ENCODE measurements at places on chromosomes 6 and 20.

GRCh38 chr20:33411711-33412483 is 10.6 kb upstream of the CDK5RAP1 start:
- no peak for DNase-seq

- no peak for DNase-seq
Measured at GRCh38 chr6:1347161-1347560, 35.3 kb downstream of the FOXQ1 start.

DNA sequence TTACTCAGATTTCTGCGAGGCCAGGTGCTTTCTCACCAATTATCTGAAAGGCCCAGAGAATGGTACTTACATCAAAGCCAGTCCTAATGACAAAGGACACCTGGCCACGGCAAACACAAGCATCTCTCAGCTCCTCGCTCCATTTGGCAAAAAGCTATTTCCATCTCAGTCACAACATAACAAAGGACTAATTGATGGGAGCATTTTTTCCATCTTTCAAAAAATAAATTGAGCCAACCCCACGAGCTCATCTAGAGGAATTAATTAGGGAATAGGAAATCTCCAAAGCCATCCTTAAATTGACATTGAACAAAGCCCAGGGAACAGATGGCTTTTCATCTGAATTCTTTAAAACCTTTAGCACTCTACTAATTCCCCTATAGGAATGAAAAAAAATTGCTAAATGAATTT is 236.7 kb downstream of the HAO1 start:
- no peak for DNase-seq

- DNase-seq: no peak
Measured at GRCh38 chr20:46683668-46683938, 5.6 kb downstream of the TP53RK start.

GRCh38 chr20:25314497-25315417 is 66.9 kb downstream of the PYGB start:
- no peak for DNase-seq

- no peak for DNase-seq
Measured at GRCh38 chr6:110800839-110801196, 14.5 kb downstream of the CDK19 start.

DNA sequence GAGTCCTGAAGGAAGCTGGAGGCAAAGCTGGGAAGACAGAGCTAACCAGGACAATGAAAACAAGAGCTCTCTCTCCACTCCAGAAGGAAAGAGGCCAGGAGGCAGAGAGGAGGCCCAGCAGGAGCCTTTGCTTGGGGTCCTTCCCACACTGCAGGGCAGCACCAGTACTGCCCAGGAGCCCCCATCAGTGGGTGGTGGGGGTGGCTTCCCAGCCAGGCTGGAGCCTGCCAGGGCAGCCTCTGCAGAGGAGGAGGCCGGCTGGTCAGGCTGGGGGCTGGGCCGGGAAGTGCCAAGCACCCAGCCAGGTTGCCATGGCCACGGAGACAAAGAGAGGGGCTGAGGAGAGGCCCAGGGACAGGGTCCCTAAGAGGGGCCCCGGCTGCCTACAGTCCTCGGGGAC is 33.4 kb downstream of the PREX1 start:
- DNase-seq: no peak

GRCh38 chr20:49915380-49916145 is at the start of gene SPATA2:
SPATA2 (minus strand) TSS chr20:49915529; CDS start chr20:49908490, 7,039 bp downstream.
- peak; percentile 94 for DNase-seq

- no peak for DNase-seq
Measured at GRCh38 chr6:134422426-134423231, 104.7 kb upstream of the SGK1 start.

DNA sequence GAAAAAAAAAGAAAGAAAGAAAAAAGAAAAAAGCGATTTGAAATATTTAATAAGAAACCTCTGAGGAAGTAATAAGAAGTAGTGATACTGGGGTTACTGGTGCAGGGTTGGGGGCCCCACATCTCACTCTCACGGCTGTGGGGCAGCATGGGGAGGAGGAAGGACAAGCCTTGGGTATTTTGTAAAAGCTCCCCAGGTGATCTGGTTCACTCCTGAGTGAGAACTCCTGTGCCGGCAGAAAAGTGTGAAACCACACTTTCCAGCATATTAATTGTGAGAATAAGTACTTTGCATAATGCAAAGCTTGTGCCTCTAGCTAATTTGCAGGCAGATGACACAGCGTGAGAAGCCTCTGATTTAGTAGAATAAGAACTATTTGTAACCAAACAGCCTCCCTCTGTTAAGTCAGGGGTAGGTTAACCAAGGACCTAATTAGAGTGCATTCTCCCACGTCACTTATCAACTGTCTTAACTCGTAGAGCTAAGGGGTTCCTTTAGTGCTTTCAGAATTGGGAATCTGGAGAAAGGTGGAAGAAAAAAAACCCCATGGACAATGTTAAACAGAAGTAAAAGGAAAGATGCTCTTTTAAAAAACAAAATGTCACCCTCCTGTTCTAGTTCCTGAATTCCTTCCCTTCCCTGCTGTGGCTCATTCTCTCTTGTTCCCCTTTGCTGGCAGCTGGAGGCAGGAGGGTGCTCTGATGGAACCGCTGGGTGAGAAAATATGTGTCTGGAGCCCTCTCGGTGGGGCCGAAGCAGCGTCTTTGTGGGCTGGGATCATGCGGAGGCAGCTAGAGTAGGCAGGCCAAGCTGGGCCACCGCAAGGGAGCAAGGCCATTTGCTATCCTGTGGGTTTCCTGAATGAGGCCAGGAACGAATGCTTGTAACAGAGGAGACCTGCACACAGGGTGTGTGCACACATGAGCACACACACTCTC is 108.7 kb downstream of the FYN start:
- peak; percentile 43 for DNase-seq

GRCh38 chr6:30935018-30935417 is 3.0 kb upstream of the SFTA2 start:
- DNase-seq: no peak

DNA sequence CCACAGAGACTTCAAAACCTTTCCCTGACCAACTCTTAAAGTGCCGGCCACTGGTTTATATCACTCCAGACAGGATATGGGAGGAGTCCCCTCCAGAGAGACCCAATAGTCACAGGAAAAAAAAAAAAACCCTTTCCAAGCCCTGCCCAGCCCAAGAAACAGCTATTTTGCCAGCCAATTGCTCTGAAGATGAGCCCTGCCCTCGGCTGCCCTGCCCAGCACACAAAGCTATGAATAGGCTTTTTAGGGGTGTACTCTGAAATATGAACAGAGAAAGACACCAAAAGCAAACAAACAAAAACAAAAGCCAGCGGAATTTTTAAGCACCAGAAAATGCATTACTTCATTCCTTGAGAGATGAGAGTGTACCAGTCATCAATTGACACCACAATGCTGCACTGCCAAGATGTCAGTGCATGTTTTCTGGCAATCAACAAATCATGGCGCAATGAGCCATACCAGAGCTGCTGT is 275.1 kb downstream of the C6orf118 start:
- no peak for DNase-seq

DNA sequence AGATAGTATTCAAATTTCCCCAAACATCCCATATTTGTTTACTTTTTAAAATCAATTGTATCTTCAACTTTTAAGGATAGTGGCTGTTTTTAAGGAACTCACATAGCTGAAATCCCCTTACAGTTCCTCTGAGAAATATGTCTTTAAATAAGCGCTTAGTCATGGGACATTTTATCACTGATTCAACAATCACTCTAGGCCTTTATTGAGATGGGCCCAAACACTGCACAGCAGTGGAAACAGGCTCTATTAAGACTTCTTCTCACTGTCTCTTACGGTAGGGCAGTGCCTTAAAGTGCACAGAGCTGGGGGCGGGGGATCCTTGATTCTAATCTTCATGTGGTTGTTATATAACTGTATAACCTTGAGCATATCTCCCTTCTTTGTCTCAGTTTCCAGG is 59.8 kb upstream of the RREB1 start:
- DNase-seq: no peak

DNA sequence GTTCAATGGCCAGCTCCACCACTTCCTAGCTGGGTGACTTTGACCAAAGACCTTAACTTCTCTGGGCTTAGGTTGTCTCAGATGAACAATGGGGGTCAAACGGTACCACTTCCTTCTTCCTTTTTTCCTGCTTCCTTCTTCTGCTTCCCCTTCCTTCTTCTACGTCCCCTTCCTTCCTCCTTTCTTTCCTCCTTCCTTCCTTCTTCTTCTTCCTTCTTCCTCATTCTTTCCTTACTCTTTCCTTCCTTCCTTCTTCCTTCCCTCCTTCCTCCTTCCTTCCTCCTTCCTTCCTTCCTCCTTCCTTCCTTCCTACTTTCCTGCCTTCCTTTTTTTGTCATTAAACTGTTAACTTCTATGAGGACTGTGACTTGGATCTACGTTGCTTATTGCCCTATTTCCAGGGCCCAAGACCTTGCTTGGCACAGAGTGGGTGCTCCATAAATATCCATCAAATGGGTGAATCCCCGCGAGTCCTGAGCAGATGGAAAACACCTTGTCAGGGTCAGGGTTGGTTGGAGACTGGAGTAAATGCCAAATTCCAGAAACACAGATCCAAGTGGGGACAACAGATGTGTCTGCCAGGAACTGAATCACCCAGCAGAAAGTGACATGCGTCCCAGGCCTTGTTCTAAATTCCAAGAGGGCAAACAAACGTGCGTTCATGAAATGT is 243.3 kb downstream of the PREX1 start:
- no peak for DNase-seq

GRCh38 chr6:81897793-81898192 is 145.3 kb upstream of the TENT5A start:
- no peak for DNase-seq

GRCh38 chr6:43453831-43454230 is 1.5 kb downstream of the DLK2 start:
- no peak for DNase-seq

GRCh38 chr20:5491455-5491854 is 174.7 kb upstream of the PROKR2 start:
- DNase-seq: no peak

DNA sequence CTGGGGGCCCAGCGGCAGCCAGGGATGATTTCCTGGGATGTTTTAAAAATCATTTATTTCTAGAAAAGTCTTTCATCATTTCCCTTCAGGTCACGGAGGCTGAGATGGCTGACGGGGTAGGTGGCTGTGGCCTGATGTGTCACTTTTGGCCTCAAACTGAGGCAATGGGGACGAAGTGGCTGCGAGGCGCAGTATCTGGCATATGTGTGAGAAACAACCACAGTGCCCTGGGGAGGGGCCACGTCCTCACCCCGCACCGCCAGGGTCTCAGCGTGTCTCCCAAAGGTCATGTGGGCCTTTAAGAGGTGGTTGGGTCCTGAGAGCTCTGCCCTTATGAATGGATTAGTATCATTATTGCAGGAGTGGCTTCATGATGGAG is 120.0 kb downstream of the CEBPB start:
- DNase-seq: no peak

- no peak for DNase-seq
Measured at GRCh38 chr6:130529569-130530149, 163.8 kb downstream of the TMEM200A start.

DNA sequence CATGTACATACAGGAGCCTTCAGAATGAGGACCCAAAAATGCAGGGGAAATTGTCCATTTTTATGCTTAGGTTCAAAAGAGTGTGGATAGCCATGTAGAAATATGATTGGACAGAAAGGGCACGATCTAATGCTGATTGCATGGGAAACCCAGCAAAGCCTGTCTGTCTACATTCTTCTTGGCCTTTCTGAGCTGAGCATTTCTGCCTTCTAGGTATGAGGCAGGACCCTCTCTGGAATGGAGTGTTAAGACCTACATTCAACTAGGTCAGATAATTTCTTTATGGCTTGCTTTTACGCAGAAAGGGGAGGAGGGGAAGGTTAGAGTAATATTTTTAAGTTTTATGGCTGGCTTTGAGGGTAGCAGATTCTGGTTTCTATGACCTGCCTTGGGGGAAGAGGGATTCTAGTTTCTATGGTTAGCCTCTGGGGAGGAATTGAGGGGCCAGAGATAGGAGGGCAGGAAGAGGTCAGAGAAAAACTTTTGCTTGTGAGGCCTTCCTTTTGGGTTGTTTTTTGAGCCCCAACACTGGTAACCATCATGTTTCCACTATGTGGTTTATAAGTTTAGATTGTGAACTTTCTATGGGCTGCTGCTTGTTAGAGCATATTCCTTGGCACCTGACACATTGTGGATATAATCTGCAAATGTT is 63.5 kb downstream of the LYRM2 start:
- DNase-seq: no peak

DNA sequence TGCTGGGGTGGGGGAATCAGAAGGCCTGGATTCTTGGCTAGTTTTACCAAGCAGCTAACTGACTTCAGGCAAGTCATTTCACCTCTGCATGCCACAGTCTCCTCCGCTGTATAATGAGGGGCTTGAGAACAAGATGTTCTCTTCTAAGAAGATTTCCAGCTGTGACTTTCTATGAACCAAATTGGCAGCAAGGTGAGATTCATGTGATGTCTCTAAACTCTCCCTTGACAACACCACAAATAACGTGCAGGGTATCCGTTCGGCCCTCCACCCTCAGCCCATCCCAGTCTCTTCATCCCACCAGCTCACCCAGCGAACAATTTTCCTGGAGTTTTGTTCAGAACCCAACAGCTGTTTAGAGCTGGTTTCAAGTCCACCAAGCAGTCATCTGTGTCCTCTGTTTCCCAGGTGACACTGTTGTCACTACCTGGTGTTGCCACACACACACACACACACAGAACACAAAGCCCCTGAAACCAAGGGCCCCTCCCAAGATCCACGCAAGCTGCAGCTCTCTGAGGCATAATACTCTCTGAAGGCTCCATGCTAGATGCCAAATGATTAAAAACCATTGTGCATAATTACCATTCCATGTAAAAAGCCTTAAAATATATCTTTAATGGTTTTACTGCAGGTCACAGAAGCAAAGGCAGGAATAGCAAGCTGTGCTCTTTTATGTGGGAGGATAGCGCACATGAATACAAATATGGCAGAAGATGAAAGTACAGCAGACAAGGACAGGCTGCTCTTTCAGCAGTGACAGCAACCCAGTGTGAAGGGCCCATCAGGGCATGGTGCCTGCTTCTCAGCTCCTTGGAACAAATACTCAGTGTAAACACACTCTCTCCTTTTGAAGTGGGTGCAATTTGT is 48.2 kb downstream of the ARHGAP18 start:
- no peak for DNase-seq

DNA sequence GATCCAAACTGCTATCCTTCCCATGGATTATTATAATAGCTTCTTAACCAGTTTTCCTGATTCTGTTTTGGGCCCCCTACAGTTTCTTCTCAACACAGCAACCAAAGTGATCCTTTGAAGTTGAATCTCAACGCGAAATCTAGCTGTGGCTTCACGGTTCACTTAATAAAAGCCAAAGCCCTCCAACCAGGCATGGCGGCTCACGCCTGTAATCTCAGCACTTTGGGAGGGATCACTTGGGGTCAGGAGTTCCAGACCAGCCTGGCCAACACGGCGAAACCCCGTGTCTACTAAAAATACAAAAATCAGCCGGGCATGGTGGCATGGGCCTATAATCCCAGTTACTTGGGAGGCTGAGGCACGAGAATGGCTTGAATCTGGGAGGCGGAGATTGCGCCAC is 3.3 kb downstream of the RMND1 start:
- DNase-seq: no peak

DNA sequence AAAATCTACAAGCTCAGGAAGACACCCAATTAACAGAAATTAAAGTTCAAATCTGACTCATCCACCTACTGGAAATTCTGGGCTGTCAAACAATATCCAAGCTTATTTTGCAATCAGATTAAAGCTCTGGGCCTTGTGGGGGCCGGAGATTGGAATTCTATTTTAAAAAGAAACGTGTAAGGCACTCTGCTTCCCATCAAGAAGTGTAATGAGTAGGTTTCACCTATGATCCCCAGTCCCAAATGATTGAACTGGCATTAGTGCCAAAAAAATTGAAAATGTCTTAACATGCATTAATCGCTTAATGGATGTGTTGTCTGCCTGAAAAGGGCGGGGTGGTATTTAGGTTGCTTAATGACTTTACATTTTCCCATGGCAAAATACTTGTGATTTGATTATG is 542.4 kb upstream of the BTBD3 start:
- DNase-seq: no peak

GRCh38 chr20:24584538-24585356 is 115.3 kb downstream of the SYNDIG1 start:
- no peak for DNase-seq
